ENCODE measurements at places on chromosomes 4 and X.
A peak's percentile ranks its signal among the peaks of the same experiment; 100 is the strongest.

DNA sequence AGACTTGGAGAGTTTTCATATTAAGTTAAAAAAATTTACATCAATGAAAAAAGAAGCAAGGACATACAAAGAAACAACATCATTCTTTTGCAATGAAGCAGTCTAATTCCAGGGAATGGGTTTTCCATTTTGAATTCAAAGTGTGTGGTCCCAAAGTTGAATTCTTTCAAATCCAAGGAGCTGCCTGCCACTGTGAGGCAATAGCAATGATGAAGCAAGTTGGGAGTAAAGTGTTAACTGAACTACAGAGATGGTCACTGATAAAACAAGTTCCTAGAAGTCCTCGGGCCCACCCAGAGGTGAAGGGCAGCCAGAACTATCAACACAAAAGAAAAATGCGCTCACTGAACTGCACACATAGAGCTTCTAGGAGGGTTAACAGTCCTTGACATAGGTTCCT, 115.9 kb downstream of the RAB28 start:
- no peak for DNase-seq

GRCh38 chr4:98319021-98319420, 57.8 kb downstream of the RAP1GDS1 start:
- no peak for DNase-seq

GRCh38 chr4:55682295-55682694, 46.2 kb upstream of the NMU start:
- DNase-seq = no peak

DNA sequence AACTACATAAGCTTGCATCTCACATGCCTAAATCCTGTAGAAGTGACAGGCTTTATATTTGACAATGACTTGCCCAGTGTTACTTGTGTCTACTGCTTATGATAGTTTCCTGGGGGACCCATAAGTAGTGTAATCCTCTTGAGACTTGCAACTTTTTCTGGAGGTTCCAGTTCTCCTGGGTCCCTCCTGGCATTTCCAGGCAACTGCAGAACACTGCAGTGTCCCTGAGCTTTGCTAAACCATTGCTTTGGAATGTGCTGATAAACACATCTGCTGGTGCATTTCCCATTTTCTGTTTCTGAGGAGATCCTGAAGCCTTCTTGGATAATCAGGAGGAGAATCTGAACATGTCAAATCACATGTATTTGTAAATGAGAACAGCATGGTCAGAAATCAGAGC, 82.0 kb downstream of the ANOS1 start:
- DNase-seq = no peak

DNA sequence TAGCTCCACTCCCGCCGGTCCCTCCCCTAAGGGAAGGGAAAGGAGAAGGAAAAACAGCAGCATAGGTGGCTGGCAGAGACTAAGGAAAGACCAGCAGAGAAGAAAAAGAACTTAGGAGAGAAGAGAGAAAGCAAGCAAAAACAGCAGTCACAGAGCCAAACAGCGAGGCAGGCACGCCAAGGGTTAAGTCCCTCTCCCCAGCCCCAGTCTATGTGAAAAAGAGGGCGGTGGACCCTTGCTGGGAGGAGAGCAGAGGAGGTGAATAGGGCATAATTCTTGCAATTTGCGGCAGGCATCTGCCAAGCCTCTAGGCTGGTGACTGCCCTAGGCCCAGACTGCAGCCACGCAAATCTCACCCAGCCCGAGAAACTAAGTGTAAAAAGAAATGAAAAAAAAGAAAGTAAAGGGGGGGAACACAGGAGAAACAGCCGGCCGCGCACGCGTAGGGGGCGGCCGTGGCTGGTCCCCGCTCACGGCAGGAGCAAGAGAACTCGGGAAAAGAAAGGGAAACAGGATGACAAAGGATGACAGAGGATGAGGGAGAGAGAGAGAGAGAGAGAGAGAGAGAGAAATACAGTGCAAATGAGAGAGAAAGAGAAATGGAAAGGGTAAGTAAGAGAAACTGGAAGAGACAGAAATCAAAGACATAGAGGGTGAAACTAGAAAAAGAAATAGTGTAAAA, 48.6 kb downstream of the MAGEA9 start:
- no peak for DNase-seq

GRCh38 chrX:114152130-114152529, 431.8 kb upstream of the HTR2C start:
- no peak for DNase-seq

GRCh38 chr4:10963241-10963640, 278.7 kb upstream of the CLNK start:
- DNase-seq = no peak

GRCh38 chr4:7335344-7336066, 99.2 kb downstream of the PSAPL1 start:
- DNase-seq = no peak

DNA sequence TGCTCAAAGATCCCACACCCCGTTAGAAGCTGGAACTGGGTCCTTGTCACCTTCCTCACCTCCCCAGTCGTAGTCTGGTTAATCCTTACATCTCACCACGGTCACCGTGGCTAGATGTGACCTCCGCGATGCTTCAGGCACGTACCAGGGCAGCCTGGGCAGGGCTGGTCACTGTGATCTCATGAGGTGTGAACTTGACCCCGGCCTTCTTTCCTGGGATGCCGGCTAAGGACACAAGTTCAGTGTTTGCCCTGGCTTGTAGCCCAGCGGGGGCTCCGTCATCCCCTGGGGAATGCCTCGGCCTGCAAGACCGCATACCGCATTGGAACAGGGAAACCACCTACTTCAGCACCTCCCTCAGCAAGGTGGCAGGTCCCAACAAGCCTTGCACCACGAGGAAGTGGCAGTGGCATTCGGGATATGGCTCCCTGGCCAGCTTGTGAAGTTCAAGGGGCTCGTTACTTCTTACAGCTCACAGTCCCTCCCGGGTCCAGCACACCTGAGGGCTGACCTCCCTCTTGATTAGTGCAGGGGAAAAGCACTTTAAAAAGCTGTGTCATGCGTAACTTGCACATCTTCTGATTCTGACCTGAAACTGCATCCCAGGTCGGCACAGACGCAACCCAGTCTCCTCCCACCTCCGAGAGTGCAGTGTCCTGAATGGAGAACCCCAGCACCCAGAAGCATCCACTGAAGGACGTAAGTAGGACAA, 25.9 kb downstream of the NOP14 start:
- no peak for DNase-seq

DNA sequence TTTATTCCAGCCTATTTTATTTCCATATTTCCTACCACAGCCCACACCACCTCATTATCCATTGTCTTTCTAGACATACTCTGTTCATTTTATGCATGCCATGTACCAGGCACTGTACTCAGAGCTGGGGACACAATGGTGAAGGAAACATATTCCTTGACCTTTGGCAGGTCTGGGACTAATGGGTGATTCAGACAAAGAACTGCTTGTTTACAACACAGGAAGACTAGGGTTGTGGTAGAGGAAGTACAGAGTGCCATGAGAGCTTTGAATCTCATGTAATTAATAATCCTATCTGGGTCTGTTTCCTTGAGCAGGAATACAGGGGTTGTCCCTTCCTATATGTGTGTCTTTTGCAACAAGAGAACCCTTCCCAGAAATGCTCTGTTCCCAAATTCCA, 75.1 kb upstream of the NUDT10 start:
- DNase-seq = no peak

GRCh38 chrX:41733939-41734338, 10.0 kb downstream of the GPR82 start:
- DNase-seq = no peak

GRCh38 chr4:95114521-95114920, 356.8 kb downstream of the BMPR1B start:
- no peak for DNase-seq

GRCh38 chrX:46340696-46341095, 204.5 kb downstream of the ZNF674 start:
- no peak for DNase-seq

GRCh38 chr4:163603257-163603656, 108.8 kb downstream of the TMA16 start:
- DNase-seq = no peak

GRCh38 chr4:142850478-142850877, 4.4 kb upstream of the INPP4B start:
- no peak for DNase-seq

GRCh38 chrX:84876876-84877275, 126.8 kb upstream of the APOOL start:
- DNase-seq = no peak

- no peak for DNase-seq
Measured at GRCh38 chrX:145844886-145845285, 27.3 kb downstream of the SLITRK2 start.

DNA sequence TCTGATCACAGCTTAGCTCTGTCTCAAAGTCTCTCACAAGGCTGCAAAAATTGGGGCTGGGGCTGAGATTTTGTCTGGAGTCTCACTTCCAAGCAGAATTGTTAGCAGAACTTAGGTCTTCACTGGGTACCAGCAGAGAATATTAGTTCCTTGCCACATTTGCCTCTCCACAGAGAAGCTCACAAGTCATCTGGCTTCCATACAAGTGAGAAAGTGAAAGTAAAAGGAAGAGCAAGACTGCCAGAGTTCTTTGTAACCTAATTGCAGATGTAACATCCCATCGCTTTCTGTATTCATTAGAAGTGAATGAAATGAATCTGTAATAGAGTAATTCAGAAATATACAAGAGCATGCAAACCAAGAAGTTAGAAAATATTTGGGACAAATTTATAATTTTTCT, 624.1 kb upstream of the GNPDA2 start:
- DNase-seq = no peak

DNA sequence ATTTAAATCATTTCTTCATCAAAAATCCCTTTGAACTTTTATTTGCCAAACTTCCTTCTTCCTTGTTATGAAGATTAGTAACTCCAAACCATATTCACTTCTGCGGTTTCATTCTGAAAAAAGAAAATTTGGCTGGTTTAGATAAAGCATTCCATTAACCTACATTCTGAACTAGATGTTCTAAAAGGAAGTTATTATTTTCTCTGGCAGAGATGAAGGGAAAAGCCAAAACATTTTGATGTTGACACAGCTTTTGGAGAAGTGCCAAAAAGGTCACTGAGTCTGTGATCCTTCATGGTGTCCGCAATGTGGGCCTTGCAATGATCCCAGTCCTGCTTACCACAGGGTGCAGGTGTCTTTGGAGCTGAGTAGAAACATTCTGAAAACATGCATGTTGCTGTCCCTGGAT, 36.0 kb downstream of the CXCL8 start:
- peak; percentile 63 for DNase-seq

DNA sequence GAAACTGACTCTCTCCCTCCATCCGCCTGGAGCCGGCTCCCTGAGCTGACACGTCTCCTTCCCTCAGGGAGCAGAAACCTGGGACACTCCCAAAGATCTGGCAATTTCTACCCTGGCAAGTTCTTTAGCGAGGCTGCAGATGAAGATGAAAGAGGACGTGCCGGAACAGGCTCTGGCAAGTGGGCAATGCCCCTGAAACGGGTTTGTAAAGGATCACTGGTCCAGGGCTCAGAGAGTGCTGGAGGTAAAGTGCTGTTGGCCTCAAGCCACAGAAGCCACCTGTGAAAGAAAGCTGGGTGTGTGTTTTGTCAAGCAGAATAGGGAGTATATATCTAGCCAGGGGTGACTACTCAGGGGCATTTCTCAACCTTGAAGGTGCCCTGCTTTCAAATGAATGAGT, 131.4 kb upstream of the ATP6AP2 start:
- no peak for DNase-seq

- DNase-seq = no peak
Measured at GRCh38 chr4:183038436-183038835, 60.6 kb upstream of the WWC2 start.

- no peak for DNase-seq
Measured at GRCh38 chr4:4680243-4680642, 138.4 kb upstream of the STX18 start.

Data from AG04450 (cell line).